ENCODE measurements at places on chromosomes 5 and 9. TPM values are rescaled to one million over a fixed set of nuclear protein-coding genes. Genes with fewer than 3 reads are reported as not detected.

DNA sequence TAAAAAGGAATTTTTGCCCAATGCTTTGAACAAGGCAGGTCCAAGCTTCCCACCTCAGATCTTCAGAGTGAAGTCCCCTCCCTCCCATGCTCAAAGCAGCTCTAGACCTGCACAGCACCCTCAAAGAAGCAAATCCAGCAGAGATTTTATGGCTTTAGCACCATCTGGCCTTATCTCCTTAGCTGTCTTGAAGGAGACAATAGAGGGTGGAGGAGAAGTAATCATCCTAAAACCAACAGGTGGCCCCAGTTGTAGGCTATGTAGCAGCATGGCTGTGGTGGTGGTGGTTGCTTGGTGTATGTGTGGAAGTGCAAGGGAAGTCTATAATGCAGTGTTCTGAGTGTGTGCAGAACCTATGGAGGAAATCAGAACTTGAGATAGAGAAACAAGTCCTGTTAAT, 140.1 kb downstream of the GRIA1 start:
- H3K4me1 ChIP-seq: peaks cover 29% of the 10 kb centered on the region
- no peak overlapping the region for H3K27ac ChIP-seq
- H3K27me3 ChIP-seq: no peaks in the 10 kb centered on the region

GRCh38 chr9:131661568-131662288, 78.1 kb downstream of the RAPGEF1 start:
- no peak overlapping the region for H3K27ac ChIP-seq
- no peak overlapping the region for H3K4me3 ChIP-seq
- peaks cover 12% of the 10 kb centered on the region for H3K4me1 ChIP-seq

- no peaks in the 10 kb centered on the region for H3K4me1 ChIP-seq
- H3K4me3 ChIP-seq: no peak overlapping the region
- H3K27ac ChIP-seq: no peak overlapping the region
These were observed 94.7 kb downstream of the FGF10 start for GRCh38 chr5:44294516-44294915.

DNA sequence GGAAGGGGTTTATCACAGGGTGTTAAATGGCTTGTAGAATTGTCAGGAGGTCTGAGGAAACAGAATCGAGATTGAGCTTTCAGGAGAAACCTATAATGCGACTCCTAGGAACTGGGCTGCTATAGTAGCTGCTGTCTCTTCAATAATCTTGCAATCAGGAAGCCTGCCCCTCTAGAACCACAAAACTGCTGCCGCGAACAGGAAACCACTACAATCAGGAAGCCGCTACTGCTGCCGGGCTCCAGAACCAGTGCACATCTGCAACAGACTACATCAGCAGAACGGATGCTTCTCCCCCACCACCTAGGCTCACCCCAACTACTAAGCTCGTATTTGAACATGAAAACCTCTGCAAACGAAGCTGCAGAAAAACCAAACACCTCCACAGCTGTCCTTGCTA, 31.6 kb downstream of the TNFSF8 start:
- H3K4me1 ChIP-seq: no peaks in the 10 kb centered on the region
- H3K36me3 ChIP-seq: no peaks in the 10 kb centered on the region
- H3K27me3 ChIP-seq: no peaks in the 10 kb centered on the region
- no peak for DNase-seq
- H3K4me3 ChIP-seq: no peak overlapping the region

DNA sequence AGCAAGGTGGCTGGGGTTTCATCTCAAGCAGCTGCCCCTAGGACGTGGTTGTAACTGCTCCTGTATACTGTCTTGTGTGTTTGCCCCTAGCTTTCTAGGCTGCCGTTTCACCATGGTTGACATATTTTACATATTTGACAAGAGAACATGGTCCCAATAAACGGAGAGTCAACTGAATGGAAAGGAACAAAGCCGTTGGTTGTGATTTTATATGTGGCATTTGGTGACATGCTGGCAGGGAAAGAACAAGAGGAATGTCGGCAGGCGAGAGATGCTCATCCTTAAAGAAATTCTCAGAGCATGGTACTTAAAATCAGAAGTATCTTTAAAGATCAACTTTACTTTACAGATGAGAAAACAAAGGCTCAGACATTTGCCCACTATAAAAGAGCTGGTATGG, 11.8 kb downstream of the ZNF366 start:
- H3K27ac ChIP-seq: no peak overlapping the region
- H3K36me3 ChIP-seq: no peaks in the 10 kb centered on the region
- H3K4me1 ChIP-seq: peaks cover 3% of the 10 kb centered on the region
- no peaks in the 10 kb centered on the region for H3K27me3 ChIP-seq

DNA sequence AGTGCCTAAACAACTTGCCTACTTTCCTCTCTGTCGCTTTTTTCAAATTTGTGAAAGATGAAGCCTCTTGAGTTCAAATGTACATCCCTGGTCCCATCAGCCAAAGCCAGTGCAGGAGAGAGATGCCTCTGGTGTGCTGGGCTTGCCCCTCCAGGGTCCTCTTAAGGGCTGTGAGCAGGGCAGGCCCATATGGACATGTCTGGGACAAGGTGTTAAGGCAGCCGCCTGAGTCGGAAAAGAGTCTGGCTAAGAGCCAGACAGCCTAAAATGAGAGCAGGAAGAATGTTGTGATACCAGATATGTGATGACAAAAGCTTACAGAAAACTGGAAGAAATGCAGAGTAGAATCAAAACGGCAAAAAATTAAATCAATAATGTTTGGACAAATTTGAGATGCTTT, 72.5 kb downstream of the APTX start:
- H3K27ac ChIP-seq: no peak overlapping the region
- no peaks in the 10 kb centered on the region for H3K4me1 ChIP-seq
- H3K4me3 ChIP-seq: no peak overlapping the region
- no peaks in the 10 kb centered on the region for H3K36me3 ChIP-seq
- H3K27me3 ChIP-seq: no peaks in the 10 kb centered on the region

Gene PFN3
- not detected for polyA plus RNA-seq

Gene B4GALT7
- 37.5 TPM for polyA plus RNA-seq

Gene COL15A1
- 0.84 TPM for polyA plus RNA-seq

Gene EMB
- 15.5 TPM for polyA plus RNA-seq

Gene DIRAS2
- polyA plus RNA-seq: not detected

DNA sequence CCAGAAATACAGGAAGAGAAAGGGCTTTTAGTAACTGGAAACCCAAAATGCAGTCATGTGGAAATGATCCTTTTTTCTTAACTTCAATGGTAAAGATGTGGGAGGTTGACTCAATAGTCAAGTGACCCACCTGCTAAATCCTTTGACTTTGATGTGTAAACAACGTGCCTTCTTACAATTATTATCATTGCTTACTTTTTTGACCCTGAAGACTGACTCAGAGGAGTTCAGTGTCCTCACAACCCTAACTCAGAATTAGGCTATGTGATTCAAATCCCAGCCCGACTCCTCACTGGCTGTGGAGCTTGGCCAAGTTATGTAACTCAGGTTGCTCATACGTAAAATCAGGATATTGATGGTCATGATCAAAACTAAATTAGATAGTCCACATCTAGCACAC, 27.9 kb downstream of the ANXA1 start:
- peak overlapping the region; percentile 24 for H3K27ac ChIP-seq
- no peaks in the 10 kb centered on the region for H3K36me3 ChIP-seq
- peaks cover 34% of the 10 kb centered on the region for H3K4me1 ChIP-seq

DNA sequence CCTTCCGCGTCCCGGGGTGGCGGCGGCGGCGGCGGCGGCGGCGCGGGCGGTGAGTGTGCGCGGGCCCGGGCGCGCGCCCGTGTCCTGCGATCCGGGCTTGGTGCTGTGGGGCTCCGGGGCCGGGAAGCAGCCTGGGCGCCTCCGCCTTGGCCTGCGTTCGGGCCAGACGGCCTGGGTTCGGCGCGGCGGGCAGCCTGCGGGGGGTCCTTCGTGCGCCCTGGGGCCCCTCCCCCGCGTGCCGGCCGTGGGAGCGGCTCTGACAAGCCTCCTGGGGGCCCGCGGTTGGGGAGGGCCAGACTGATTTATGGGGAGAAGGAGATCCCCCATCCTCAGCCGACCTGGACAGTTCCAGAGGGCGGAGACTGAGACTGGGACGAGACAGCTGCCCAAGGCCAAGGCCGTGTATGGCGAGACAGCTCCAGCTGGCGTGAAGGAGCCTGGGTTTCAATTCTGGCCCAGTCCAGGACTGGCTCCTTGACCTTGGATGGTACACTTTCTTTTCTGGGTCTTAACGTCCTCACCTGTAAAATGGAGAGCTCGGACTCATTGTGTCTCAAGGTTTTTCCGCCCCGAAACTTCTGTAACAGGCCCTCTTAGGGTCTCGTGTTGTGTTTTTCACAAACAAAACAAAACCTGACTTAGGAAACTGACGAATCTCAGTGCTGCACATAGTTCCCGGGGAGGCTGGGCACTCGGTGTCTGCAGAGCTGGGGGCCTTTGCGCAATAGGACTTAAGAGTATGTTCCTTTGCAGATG, 603 bp downstream of the TMEM268 start:
- H3K4me1 ChIP-seq: peaks cover 15% of the 10 kb centered on the region
- no peaks in the 10 kb centered on the region for H3K36me3 ChIP-seq
- DNase-seq: no peak
- peak overlapping the region; percentile 54 for H3K27ac ChIP-seq
- no peaks in the 10 kb centered on the region for H3K27me3 ChIP-seq

GRCh38 chr5:146751781-146752401, 126.7 kb downstream of the PPP2R2B start:
- H3K27me3 ChIP-seq: no peaks in the 10 kb centered on the region
- H3K4me1 ChIP-seq: peaks cover 2% of the 10 kb centered on the region
- H3K36me3 ChIP-seq: peaks cover 8% of the 10 kb centered on the region
- DNase-seq: no peak

GRCh38 chr9:4269872-4270271, 30.0 kb downstream of the GLIS3 start:
- H3K27me3 ChIP-seq: no peaks in the 10 kb centered on the region
- H3K4me3 ChIP-seq: no peak overlapping the region
- no peaks in the 10 kb centered on the region for H3K4me1 ChIP-seq
- DNase-seq: no peak
- no peaks in the 10 kb centered on the region for H3K36me3 ChIP-seq

Gene OR13F1
- not detected for polyA plus RNA-seq

DNA sequence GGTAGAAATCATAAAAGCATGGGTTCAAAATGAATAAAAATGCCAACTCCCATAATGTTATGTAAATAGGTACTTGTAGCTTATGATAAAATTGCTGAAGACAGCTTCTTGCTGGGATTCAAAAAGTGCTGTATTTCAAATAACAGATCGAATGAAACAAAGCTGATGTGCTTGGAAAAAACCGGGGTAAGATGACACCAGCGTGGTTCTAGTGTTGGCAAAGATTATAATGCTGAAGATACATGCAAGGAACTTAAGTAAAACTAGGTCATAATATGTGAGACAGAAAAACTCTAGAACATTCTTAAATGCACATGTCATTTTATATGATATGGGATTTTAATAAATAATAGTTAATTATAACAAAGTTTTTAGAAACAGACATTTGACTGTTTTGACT, 44.4 kb upstream of the APC start:
- H3K4me1 ChIP-seq: no peaks in the 10 kb centered on the region
- H3K27me3 ChIP-seq: no peaks in the 10 kb centered on the region
- H3K36me3 ChIP-seq: no peaks in the 10 kb centered on the region
- no peak overlapping the region for H3K27ac ChIP-seq

- no peak overlapping the region for H3K27ac ChIP-seq
- DNase-seq: no peak
- H3K4me1 ChIP-seq: peaks cover 14% of the 10 kb centered on the region
- no peaks in the 10 kb centered on the region for H3K27me3 ChIP-seq
- H3K4me3 ChIP-seq: no peak overlapping the region
These were observed 186.9 kb upstream of the CD180 start for GRCh38 chr5:67383451-67383850.

Gene WWC1
- polyA plus RNA-seq: 15.2 TPM

DNA sequence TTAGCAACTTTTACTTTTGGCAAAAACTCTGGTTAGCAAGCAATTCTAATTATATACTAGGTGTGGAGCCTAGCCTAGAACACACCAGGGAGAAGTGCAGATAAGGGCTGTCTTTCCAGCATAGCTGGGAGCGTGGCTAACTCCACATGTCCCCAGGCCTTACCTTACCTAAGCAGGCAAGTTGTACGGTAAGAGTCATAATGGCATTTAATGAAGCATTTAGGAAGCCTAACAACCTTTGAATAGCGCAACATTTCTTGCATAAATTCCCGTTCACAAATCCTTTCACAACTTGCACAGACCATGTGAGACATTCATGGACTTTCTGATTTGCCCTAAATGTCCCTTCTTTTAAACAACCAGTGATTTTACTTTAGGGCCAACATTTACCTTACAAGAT, 917.4 kb upstream of the ACO1 start:
- H3K27ac ChIP-seq: no peak overlapping the region
- H3K4me3 ChIP-seq: no peak overlapping the region
- no peaks in the 10 kb centered on the region for H3K27me3 ChIP-seq
- H3K36me3 ChIP-seq: no peaks in the 10 kb centered on the region

- H3K27ac ChIP-seq: peak overlapping the region; percentile 75
- no peaks in the 10 kb centered on the region for H3K36me3 ChIP-seq
- no peak for DNase-seq
- no peaks in the 10 kb centered on the region for H3K27me3 ChIP-seq
- no peak overlapping the region for H3K4me3 ChIP-seq
These were observed 114.5 kb downstream of the UGCG start for GRCh38 chr9:112011051-112011620.

Gene ARID3C
- 0.11 TPM for polyA plus RNA-seq

- DNase-seq: no peak
- H3K4me3 ChIP-seq: no peak overlapping the region
- H3K4me1 ChIP-seq: no peaks in the 10 kb centered on the region
- no peaks in the 10 kb centered on the region for H3K27me3 ChIP-seq
- H3K36me3 ChIP-seq: no peaks in the 10 kb centered on the region
These were observed 34.1 kb downstream of the ZNF483 start for GRCh38 chr9:111559000-111559610.

- H3K4me1 ChIP-seq: peaks cover 18% of the 10 kb centered on the region
- H3K36me3 ChIP-seq: peaks cover under 1% of the 10 kb centered on the region
- DNase-seq: peak; percentile 82
- H3K27ac ChIP-seq: peak overlapping the region; percentile 100
- H3K4me3 ChIP-seq: peak overlapping the region; percentile 92
These were observed 1.0 kb downstream of the KLF9 start for GRCh38 chr9:70413464-70413798.

Gene PRLR
- 0.34 TPM for polyA plus RNA-seq

- no peak for DNase-seq
- no peak overlapping the region for H3K4me3 ChIP-seq
- peak overlapping the region; percentile 82 for H3K27ac ChIP-seq
- no peaks in the 10 kb centered on the region for H3K27me3 ChIP-seq
- H3K36me3 ChIP-seq: peaks cover 50% of the 10 kb centered on the region
These were observed 22.6 kb upstream of the CTNNAL1 start for GRCh38 chr9:109035684-109036423.

GRCh38 chr5:93303291-93303691, 277.7 kb downstream of the NR2F1-AS1 start:
- peak overlapping the region; percentile 53 for H3K27ac ChIP-seq
- DNase-seq: peak; percentile 42
- H3K36me3 ChIP-seq: no peaks in the 10 kb centered on the region
- H3K4me1 ChIP-seq: peaks cover 9% of the 10 kb centered on the region
- H3K27me3 ChIP-seq: no peaks in the 10 kb centered on the region

Gene SPINK13
- polyA plus RNA-seq: not detected

DNA sequence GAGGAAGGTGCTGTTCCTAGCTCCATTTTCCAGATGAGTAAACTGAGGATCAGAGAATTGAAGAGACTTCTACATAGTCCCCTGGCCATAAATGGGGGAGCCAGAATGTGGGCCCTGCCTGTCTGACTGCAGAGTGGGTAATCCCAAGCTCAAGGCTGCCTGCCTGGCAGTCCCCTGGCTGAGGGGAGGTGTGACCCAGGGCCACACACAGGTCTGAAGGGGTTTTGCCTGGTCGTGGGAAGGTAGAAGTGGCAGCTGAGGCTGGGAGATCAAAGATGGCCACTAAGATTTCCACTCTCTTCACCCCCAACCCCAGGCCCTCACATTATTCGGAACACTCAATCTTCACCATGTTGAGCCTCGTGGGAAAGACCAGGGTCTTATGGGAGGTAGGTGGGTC, 176.3 kb downstream of the MACROH2A1 start:
- H3K36me3 ChIP-seq: no peaks in the 10 kb centered on the region
- no peak overlapping the region for H3K4me3 ChIP-seq
- H3K4me1 ChIP-seq: no peaks in the 10 kb centered on the region
- DNase-seq: no peak
- no peaks in the 10 kb centered on the region for H3K27me3 ChIP-seq

Gene ACSL6
- 0.46 TPM for polyA plus RNA-seq

All from SK-N-SH (cell line).